CD8-positive, alpha-beta T cell (primary cell): ENCODE measurements at places on chromosomes 7 and 10.

- no peak for DNase-seq
Measured at GRCh38 chr10:79263939-79264338, 83.3 kb upstream of the PPIF start.

GRCh38 chr7:114755856-114756255, 166.0 kb upstream of the MDFIC start:
- DNase-seq, result no peak

GRCh38 chr7:410395-410910, 109.2 kb downstream of the PDGFA start:
- DNase-seq, result no peak

DNA sequence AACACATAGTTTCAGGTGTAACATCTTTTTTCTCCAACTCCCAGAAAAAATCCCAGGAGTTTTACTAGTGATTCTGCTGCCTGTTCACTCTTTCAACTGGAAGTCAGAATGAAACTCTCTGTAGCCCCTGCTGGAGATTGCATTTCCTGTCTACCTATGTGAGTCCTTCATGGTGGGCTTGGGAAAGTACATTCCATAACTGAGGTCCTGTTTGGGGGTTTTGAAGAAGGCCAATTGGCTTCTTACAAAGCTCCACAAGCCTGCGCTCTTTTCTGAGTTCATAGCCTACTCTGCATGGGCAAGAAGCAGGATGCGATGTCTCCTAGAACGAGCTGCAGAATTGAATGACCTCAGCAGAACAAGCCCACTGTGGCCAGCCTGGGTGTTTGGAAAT, 86.7 kb downstream of the LYZL2 start:
- no peak for DNase-seq

DNA sequence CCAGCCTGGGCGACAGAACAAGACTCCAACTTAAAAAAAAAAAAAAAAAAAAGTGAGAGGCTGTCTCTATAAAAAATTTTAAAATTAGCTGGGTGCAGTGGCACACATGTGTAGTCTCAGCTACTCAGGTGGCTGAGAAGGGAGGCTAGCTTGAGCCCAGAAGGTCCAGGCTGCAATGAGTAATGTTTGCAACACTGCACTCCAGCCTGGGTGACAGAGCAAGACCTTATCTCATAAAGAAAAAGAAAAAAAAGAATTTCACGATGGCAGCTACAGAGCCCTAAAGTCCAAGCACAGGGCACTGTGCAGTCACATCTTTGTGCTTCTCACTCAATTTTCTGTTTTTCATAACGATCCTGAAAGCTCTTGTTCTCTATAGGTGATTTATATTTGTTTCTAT, 209.5 kb upstream of the KCTD7 start:
- DNase-seq, result no peak

DNA sequence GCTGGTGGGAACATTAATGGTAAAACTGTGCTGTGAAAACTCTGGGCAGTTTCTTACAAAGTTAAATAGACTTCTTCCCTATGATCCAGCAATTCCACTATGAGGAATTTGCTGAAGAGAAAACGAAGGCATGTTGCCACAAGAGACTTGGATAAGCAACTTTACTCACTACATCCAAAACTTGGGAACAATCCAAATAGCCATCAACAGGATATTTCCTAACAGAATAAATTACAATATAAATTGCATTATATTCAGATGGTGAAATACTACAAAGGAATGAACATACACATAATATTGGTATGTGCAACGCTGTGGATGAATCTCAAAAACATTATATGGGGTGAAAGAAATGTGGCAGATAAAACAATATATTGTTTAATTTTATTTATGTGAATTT, 21.4 kb upstream of the MKI67 start:
- no peak for DNase-seq

- no peak for DNase-seq
Measured at GRCh38 chr10:78798976-78799730, 269.6 kb upstream of the ZMIZ1 start.

- DNase-seq, result no peak
Measured at GRCh38 chr10:126876456-126876855, 28.8 kb upstream of the DOCK1 start.

DNA sequence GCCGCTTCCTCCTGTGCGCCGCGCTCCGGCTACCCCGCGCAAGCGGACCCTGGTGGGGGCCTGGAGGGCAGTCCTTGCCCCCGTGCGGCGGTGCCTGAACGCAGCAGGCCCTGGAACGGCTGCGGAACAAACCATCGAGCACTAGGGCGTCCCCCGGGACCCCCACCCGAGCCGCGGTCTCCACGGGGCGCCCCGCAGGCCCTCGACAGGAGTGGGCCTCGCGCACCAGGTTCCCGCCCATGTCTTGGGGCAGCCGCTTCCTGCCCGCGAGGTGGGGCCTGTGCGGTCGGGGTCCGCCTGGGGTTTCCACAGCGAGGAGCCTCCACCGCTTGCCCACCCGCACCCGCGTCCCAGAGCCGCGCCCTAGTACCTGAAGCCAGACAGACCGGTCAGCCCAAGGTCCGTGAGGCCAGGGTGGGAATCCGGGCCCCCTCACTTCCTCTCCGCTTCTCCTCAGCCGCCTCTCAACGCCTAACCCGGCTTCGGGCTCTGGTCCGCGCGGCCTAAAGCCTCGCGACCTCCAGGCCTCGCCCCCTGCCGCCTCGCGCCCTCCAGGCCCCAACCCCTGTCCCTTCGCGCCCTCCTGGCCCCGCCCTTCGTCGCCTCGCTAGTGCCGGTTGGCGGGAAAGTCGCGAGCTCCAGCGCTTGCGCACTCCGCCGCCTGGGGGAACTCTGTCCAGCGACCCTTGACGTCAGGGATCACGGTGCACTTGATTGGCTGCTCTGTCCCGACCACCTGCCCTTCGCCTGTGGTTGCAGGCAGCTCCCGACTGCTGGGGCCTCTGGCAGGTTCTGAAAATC, 7.0 kb upstream of the GBX1 start:
- DNase-seq, result no peak

- DNase-seq, result no peak
Measured at GRCh38 chr7:134966691-134967090, 19.6 kb upstream of the AGBL3 start.

GRCh38 chr10:98486421-98486820, 39.7 kb upstream of the HPS1 start:
- no peak for DNase-seq

GRCh38 chr10:16799621-16800020, 17.6 kb downstream of the RSU1 start:
- no peak for DNase-seq
